Activated CD4-positive, alpha-beta T cell treated with anti-CD3 and anti-CD28 coated beads, Interleukin-2, amount 50 U/mL, for 48 hours (primary cell): ENCODE measurements at places on chromosomes 11 and 22.

GRCh38 chr11:95241681-95242081, 10.7 kb upstream of the SESN3 start:
- DNase-seq = no peak

DNA sequence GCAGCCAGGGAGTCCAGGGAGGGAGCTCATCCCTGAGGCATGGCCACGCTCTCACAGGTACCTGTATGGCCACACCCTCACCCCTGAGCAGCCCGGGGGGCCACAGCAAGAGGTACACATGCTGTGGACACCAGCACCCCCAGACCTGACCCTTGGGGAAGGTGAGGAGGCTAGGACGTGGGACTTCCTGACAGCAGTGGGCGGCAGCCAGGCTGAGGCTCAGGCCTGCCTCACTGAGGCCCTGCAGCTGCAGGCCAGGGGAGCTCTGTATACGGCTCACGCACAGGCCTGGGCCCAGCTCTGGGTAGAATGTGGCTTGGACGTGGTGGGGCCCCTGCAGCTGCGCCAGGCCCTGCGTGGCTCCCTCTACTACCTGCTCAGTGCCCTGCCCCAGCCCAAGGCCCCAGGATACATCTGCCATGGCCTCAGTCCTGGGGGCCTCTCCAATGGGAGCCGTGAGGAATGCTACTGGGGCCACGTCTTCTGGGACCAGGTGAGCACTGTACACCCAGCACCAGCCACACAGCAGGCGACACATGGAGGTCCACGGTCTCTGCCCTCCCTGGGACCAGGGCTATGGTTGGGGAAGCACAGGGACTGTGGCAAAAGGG, 1.8 kb downstream of the PGGHG start:
- no peak for DNase-seq

DNA sequence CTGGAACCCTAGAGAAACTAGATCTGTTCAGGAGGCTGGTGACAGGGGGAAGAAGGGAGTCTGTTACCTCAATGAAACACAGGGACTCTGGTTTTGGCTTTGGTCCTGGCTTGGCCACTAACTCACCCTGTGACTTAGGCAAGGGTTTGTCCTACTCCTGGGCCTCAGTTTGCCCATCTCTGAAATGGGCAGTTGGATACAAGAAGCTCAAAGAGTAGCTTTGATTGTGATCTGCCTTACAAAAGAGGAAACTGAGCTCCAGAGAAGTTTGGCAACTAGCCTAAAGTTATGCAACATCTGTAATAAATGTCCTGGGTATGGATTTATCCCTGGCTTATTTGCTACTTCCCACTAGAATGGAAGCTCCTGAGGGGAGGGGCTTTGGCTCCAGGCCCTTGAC, 24.0 kb upstream of the LMO1 start:
- DNase-seq = no peak

- DNase-seq = no peak
Observed at GRCh38 chr11:33643167-33643824, 57.3 kb downstream of the C11orf91 start.

DNA sequence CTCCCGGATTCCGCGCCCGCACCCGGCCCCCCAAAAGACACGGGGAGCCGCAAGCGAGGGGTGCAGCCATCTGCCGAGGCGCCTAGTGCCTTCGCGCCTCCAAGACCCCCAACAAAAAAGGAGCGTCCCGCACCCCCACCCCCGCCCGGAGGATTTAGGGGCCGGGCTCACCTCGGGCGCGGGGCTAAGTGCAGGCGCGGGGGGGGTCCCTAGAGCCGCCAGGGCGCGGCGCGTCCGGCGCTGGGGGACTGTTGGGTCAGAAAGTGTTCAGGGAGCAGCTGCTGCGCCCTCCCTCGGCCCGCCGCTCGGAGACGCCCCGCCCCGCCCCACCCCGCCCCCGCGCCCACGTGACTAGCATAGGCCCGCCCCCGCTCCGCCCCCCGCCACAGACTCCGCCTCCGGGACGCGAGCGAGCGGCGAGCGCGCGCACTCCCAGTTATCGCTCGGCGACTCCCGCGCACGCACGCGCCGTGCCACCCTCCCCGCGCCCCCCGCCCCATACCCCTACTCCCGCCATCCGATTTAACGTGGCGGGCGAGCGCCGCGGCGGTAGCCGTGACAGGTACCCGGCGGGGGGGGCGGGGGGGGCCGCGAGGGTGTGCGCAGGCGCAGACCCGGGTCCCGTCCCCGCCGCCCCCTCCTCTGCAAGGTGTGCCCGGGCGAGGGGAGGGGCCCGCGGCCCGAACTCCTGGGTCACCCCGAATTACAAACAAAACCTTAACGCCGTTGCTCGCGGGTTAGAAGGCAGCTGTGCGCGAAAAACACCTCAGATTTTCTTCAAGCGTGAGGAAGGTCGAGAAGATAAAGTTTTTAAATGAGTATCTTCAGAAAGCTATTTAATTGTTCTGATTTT, 56.2 kb downstream of the KCNJ4 start:
- peak; percentile 80 for DNase-seq

GRCh38 chr11:57174656-57175055, 7.1 kb upstream of the LRRC55 start:
- DNase-seq = no peak

- no peak for DNase-seq
Observed at GRCh38 chr22:23110922-23111527, 30.8 kb downstream of the RSPH14 start.

GRCh38 chr11:109606256-109606655, 184.3 kb downstream of the C11orf87 start:
- DNase-seq = no peak

DNA sequence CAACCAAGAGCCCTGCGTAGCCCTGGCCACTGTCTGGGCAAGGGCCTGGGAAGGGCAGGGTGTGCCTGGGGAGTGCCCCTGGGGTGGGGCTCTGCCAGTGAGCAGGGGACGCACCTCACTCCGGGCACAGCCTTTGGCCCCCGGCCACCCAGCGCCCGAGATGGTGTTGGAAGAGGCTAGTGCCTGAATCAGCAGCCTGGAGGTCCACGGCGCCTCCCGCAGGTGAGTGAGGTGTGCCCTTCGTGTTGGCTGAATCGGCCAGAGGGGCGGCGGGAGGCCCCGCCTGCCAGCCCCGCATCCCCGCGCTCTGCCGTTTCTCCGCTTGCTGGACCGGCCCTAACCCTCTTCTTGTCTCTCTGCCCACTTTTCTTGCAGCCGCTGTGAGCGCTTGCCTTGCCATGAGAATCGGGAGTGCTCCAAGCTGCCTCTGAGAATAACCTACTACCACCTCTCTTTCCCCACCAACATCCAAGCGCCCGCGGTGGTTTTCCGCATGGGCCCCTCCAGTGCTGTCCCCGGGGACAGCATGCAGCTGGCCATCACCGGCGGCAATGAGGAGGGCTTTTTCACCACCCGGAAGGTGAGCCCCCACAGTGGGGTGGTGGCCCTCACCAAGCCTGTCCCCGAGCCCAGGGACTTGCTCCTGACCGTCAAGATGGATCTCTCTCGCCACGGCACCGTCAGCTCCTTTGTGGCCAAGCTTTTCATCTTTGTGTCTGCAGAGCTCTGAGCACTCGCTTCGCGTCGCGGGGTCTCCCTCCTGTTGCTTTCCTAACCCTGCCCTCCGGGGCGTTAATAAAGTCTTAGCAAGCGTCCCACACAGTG, 60.1 kb downstream of the FBLN1 start:
- no peak for DNase-seq

DNA sequence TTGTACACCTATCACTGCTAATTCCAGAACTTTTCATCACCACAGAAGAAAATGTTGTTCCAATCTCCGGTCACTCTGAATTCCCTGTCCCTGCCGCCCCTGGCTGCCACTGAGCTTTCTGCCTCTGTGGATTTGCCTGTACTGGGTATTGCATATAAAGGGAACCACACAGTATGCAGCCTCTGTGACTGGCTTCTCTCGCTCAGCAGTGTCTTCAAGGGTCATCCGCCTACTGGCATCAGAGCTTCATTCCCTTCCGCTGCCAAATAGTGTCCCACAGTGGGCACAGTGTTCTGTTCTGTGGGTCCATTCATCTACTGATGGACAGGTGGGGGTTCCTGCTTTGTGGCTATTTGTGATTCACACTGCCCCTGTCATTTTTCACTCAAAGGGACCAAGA, 5.3 kb downstream of the DHCR7 start:
- DNase-seq = no peak

- no peak for DNase-seq
Observed at GRCh38 chr22:35039625-35040024, 26.3 kb upstream of the ISX start.

- DNase-seq = no peak
Observed at GRCh38 chr11:61918938-61919704, 1.8 kb upstream of the RAB3IL1 start.

DNA sequence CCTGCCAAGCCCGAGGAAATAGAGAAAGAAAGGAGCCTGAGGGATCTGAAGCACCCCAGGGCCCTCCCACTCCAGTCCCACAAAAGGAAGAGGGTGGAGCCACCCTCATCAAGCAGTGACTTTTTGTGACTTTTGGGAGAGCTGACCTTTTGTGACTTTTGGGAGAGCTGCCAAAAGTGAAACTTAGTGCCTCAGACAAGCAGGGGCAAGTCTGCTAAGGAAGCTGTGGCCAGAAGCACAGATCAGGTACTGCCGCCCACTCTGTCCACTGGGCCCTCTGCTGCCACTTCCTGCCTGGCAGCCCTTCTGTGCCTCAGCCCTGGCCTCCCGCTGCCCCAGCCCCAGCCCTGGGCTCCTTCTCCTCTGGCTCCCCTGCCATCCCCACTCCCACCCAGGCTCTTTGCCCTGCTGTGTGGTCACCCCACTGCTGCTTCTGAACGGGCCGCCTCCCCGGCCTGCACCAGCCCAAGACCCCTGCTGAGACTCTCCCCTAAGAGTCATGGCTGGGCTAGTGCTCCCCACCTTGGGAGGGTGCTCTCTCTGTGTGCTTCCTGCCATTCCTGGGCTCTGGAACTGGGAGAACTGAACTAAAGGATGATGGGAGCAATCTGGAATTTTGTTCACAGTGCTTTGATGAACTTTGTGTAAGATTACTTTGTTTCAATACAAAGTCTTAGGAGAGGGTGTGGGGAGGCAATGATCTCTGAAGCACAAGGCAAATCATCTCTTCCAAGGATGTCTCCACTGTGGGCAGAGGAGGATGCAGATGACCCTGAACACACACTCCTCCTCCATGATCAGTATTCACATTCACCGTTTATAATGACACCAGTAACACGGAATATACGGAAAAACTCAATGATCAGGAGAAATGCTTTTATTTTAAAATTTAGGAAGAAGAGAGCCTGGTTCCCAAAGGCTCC, at the start of gene APOBEC3H:
Gene APOBEC3H (plus strand): TSS at position 147 of the 923 bp plus-strand sequence. CDS start 3,035 bp downstream, outside the sequence.
- peak; percentile 57 for DNase-seq

DNA sequence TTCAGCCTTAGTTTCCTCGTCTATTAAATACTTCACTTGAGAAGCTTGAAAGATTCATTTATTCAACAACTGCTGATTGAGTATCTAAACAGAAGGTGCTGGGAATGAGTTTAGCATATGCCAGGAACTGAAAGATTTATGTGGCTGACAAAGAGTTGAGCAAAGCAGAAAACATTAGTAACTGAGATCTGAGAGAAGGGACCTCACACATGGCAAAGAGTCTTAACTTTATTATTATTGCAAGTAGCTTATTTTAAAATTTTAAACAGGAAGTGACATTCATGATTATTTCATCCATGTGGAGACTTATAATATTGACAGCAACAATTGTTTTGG, 133.6 kb downstream of the CASP12 start:
- no peak for DNase-seq

GRCh38 chr11:34682825-34683224, 61.9 kb downstream of the EHF start:
- no peak for DNase-seq

GRCh38 chr11:59753650-59754493, 1.3 kb upstream of the STX3 start:
- DNase-seq = peak; percentile 87

- DNase-seq = no peak
Observed at GRCh38 chr22:35616043-35616442, 1.1 kb downstream of the MB start.

DNA sequence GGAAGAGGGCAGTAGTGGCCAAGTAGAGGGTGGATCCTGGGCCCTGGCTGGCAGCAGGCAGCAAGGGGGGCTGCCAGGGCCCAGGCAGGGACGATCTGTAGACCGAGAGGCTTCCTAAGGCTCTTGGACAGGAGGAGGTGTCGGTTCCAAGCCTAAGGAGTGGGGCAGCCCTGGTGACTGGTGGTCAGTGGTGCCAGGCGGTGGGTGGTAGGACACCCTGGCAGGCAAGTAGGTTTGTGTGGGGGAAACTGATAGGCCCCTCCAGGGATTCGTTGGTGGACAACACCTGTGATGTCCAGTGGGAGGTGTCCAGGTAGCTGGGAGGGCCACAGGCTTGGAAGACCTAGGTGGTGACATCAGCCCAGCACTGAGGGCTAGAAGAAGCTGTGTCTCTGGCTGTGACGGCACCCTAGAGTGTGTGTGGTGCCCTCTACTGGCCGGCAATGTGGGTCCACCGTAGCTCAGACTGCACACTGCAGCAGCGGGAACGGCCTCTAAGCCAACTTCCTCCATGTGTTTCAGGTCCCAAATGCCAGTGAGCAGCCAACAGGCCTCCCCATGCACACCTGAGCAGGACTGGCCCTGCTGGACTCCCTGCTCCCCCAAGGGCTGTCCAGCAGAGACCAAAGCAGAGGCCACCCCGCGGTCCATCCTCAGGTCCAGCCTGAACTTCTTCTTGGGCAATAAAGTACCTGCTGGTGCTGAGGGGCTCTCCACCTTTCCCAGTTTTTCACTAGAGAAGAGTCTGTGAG, 9.4 kb upstream of the SAMM50 start:
- DNase-seq = peak; percentile 78

GRCh38 chr11:82932564-82932963, 31.0 kb downstream of the DDIAS start:
- no peak for DNase-seq

DNA sequence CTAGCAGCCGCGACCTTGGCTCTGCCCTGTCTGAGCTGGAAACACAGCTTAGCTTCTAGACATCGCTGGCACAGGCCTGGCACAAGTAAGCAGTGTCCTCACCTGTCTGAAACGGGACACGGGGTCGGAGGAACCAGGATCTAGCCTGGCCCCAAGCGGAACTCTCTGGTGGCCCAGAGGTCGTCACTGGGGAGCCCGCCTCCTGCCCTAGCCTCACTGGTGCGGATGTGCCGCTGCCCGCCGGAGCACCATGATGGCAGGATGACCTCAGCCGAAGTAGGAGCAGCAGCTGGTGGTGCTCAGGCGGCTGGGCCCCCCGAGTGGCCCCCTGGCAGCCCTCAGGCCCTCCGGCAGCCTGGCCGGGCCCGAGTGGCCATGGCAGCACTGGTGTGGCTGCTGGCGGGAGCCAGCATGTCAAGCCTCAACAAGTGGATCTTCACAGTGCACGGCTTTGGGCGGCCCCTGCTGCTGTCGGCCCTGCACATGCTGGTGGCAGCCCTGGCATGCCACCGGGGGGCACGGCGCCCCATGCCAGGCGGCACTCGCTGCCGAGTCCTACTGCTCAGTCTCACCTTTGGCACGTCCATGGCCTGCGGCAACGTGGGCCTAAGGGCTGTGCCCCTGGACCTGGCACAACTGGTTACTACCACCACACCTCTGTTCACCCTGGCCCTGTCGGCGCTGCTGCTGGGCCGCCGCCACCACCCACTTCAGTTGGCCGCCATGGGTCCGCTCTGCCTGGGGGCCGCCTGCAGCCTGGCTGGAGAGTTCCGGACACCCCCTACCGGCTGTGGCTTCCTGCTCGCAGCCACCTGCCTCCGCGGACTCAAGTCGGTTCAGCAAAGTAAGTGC, 871 bp downstream of the SLC35E4 start:
- DNase-seq = peak; percentile 21
